NCI-H2029 treated with DMSO at 0.1 percent for 48 hours (cell line): ENCODE measurements at places on chromosomes 3 and 15.

- no peak for DNase-seq
Measured at GRCh38 chr3:61422945-61423673, 138.3 kb upstream of the PTPRG start.

DNA sequence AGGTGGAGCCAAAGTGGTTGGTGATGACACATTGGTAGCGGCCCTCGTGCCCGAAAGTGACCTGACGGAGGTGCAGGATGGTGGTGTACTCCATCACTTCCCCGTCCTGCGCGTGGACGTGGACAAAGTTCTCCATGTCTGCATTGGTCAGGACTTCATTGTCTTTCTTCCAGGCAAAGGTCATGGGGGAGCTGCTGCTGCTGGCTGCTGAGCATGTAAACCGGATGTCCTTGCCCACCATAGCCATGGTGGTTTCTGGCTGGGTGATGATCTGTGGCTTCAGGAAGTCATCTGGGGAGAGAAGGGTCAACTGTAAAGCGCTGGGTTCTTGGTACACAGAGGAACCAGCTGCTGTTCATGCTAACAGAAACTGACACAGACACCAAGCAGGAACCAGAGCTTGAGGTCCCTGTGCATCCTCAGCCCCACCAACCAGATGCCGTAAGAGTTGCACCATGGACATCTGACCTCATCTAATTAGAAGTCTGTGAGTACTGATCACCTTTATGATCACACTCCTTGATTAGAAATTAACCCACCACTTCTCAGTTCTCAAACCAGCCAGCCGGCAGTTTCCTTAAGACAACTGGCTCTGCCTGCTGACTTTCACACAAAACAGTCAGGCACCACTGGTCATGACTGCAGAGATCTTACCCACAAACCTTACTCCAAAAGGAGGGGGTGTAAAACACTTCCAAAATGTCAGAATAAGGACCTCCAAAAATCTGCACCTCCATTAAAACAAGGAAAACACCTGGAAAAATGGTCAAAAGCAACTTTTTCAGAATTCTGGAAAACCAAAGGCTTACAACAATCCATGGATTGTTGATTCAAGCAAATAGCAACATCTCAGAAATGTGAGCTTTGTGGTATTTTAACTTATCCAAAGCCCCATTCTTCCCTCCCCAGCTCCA is 114.6 kb downstream of the LRIG1 start:
- DNase-seq, result no peak

GRCh38 chr3:106183762-106184391 is 315.1 kb upstream of the CBLB start:
- DNase-seq, result no peak

- DNase-seq, result no peak
Measured at GRCh38 chr3:160665784-160666526, 11.0 kb upstream of the ARL14 start.

- DNase-seq, result no peak
Measured at GRCh38 chr15:60548101-60548500, 69.2 kb upstream of the ICE2 start.

GRCh38 chr3:60708191-60708975 is 542.9 kb downstream of the FHIT start:
- DNase-seq, result no peak

DNA sequence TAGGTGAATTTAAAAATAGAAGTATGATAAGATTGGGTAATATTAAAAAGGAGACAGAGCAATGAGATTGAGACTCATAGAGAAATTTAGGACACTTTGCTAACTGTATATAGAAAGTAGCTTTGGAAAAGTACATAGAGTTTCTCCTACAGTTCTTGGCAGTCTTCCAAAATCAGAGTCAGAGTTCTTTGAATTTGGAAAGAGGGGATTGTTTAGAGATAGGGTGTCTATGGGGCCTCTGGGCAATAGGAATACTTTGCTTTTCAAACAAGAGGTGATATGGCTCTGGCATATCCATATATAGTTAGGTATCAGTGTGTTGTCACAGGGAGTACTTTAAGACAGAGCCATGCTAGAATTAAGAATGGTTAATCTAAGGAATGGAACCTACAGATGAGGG is 477.1 kb upstream of the KCNMB2 start:
- DNase-seq, result no peak

GRCh38 chr15:73870700-73871408 is 2.5 kb upstream of the TBC1D21 start:
- peak; percentile 14 for DNase-seq

DNA sequence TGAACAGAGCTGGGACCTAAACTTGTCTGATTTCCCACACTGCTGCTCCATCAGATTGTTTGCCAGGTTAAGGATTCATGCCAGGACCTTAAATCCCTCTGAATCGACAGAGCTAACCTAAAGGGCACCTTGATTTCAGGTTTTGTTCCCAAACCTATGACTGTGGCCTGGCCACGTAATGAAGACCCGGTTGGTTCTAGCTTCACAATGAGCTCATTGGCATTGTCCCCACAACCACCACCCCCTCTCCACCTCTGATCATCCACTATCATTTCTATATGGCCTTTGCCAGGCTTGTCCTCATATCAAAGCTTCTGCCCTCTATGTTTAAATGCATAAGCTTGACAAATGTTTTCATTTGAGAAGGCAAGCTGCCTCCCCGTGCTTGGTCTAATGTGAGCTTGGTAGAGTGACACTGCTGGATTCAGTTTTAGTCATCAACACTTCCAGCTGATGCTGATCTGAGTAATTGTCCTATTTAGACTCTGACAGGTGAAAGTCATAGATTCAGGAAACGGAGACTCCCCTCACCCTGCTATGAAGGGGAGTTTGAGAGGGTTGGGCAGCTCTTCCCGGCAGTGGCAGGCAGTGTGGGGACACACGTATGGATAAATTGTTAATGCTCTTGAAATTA is 407.1 kb upstream of the CFAP20DC start:
- no peak for DNase-seq

DNA sequence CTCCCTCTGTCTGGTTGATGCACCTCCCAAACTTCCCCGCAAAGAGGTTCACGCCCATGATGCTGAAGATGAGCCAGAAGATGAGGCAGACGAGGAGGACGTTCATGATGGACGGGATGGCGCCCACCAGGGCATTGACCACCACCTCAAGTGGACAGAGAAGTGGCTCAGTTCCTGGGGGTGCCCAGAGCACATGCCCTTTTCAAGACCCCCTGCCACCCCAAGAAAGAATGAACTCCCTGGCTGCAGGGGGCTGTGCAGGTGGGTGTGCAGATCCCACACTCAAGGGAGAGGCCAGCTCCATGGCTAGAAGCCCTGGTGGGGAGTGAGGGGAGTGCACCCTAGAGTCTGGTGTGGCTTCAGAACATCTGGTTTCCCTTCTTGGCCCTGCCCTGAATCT is 64.1 kb downstream of the EXOG start:
- DNase-seq, result no peak

DNA sequence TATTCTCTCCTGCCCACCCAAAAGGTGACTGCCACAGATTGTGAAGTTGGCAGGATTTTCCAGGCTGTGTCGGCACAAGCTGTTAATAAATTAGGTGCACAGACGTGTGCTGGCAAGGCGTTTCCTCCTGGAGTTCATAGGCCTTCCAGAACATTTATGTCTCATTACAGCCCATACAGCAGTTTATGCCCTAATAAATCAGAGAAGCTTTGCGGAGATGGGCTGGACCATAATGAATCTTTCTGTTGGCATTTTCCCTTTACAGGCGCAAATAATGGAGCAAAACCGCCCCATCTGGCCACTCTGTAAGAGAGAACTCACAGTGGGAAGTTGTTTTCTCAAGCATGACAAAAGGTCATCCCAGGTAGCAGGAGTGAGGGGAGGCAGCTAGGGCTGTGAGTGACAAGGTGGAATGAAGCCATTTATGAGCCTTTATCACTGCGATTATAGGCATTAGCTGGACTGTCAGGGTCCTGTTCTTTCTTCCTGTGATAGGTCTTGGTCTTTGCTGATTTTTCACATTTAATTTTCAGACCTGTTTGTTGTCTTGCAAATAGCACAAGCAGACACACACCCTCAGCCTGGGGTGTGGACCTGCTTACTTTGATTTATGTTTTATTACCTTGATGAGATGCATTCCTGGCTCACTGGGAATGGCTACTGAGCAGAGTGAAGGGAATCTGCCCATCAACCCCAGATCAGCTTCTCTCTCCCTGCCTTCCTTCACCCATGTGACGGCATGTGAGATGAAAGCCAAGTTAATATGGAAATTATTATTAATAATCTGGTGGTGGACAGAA is 257.5 kb downstream of the LRTM1 start:
- no peak for DNase-seq

DNA sequence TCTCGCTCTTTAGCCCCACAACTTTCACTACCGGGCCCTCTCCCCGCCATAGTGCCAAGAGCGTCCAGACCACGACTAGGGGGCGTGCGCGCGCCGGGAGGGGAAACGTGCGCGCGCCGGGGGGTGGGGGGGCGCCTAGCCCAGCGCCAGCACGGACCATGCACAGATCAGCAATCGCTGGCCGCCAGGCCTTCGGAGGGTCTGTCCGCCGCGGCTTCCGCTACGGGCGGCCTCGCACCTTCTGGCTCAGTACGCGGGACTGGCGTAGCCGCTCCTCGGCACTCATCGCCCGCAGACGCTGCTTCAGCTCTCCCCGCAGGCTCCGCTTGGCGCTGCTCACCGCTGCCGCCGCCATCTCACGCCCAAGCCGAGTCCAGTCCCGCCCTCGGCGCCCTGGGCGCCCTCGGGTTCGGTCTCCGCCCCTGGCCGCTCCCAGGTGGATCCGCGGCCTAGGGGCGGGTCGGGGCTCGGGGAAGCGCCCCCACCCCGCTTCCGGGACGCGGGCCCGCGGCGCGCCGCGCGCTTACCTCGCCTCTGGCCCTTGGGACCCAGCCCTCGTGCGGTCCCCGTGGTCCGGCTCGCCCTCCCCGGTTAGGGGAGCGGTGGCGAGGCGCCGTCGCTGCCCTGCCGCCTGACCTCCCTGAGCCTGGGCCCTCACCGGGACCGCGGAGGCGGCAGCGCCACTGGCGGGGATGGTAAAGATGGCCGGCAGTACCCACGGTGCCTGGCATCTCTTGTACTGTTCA is at the start of gene MTHFS:
Gene MTHFS (minus strand): TSS at position 381 of the 746 bp plus-strand sequence. CDS start 26 bp downstream, at position 355.
- DNase-seq, result peak; percentile 13

GRCh38 chr3:122955916-122956692 is 71.5 kb downstream of the SEMA5B start:
- no peak for DNase-seq

GRCh38 chr3:127013181-127013580 is 30.3 kb downstream of the PLXNA1 start:
- no peak for DNase-seq

GRCh38 chr15:24766511-24767133 is 91.0 kb downstream of the NPAP1 start:
- no peak for DNase-seq

DNA sequence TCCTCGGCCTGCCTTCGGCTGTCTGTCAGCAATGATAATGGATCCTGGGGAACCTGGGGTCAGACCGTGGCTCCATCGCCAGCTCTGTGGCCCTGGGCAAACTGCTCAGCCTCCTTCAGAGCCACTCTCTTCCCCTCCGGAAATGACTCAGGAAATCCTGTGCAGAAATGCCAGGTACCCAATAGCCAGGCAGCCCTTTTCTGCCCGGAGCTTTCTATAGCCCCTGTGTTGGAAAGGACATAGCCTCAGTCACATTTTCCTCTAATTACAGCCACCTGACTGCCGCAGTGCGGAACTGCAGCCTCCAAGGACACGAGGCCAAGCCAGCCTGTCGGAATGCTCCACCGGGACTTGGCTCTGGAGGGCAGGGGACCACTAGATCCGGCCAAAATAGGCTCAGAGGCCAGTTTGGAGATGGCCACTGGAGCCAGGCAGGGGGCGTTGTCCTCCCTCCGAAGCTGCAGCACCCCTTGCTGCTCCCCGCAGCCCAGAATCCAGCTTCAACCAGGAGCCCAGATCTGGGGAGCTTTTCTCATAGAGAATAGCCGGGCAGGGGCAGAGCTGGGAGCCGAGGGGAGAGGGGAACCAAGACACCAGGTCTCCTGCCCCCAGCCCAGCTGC is 11.6 kb upstream of the ZXDC start:
- no peak for DNase-seq

GRCh38 chr15:90907838-90908507 is 4.9 kb downstream of the MAN2A2 start:
- no peak for DNase-seq

- no peak for DNase-seq
Measured at GRCh38 chr3:177463863-177464262, 266.6 kb upstream of the TBL1XR1 start.
